ENCODE measurements at places on chromosomes 4 and X.

- DNase-seq: peak; percentile 74
These were observed 895 bp downstream of the ADGRL3 start for GRCh38 chr4:61200916-61201526.

- no peak for DNase-seq
These were observed 17.1 kb downstream of the BEND2 start for GRCh38 chrX:18203631-18204030.

DNA sequence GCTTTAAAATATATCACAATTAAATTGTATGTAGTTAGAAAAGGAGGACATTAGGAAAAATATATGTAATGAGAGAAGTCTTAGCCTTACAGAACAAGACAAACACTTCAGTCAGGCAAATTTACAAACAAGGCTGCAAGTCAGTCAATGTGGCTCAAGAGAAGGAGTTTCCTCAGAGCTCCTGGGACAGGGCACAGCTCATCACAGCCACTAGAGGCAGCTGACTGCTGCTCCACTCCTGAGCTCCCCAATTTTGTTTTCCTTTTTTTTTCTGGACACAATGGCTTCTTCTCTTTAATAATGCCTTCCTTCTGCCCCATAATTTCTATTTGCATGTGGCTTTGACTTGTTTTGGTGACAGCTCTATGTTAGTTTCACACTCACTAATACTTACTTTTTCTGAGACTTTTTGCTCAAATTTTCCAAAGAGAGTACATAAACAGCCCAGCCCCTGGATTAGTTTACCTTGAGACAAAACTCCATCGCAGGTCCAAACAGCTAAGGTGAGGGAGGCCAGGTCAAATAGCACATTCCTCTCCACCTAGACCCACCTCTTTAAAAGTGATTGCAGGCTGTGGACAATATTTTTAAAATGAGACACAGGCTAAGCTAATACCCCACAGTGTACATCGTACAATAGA is 850.4 kb upstream of the FRG1 start:
- DNase-seq: peak; percentile 0

- DNase-seq: no peak
These were observed 13.2 kb downstream of the C4orf54 start for GRCh38 chr4:99644453-99644852.

DNA sequence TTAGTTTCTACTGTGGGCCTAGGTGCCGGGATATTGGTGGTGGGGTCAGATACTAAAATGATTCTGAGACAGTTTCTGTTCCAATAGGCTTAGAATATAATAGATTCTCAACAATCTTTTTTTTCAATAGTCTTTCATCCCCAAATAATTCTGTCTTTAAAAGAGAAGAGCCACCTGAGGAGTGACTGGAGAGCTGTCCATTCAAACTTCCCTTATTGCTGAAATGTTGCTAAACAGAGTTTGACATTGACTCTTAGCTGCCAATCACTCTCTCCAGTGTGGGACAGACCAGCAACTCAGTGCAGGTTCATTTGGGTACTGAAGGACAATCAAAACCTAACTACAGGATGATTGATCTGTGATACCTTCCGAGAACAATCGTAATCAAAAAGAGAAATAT is 12.4 kb upstream of the ADH7 start:
- no peak for DNase-seq

- no peak for DNase-seq
These were observed 171.2 kb upstream of the IL15 start for GRCh38 chr4:141465171-141465570.

GRCh38 chr4:27024805-27025204 is 164.2 kb downstream of the STIM2 start:
- DNase-seq: no peak

GRCh38 chr4:12487000-12487399 is 997.1 kb downstream of the RAB28 start:
- no peak for DNase-seq

DNA sequence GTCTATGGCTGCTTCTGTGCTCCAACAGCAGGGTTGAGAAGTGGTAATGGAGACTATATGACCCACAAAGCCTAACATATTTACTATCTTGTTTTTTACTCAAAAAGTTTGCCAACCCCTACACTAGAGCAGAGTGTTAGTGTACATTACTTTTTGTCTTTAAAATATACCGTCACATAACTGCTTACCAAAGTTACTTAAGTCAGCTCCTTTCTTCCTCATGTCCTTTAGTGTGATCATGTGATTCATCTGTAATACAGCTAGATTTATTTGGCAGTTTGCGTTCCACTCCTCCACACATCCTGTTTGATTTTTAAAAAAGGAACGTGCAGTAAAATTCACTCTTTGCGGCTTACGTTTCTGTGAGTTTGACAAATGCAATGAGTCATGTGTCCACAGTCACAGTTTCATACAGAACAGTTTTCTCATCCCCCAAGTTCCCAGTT is 162.4 kb upstream of the GPRIN3 start:
- no peak for DNase-seq

GRCh38 chrX:9518051-9518450 is 53.2 kb downstream of the TBL1X start:
- DNase-seq: no peak

- no peak for DNase-seq
These were observed 89.5 kb downstream of the UGT8 start for GRCh38 chr4:114688059-114688458.

DNA sequence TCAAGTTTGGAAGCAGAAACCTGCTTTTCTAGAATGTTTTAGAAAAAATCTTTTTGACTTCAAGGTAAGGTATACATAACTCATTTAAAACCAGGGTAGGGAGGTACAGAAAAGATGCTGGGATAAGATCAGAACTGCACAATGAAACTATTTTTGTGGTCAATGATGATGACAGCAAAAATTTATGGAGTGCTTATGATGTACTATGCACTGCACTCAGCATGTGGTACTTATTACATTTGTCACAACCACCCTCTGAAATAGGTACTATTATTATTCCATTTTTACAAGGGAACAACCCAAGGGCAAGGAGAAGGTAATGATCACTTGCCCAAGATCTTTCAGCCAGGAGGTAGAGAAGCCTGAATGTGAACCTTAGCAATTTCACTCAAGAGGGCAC is 8.0 kb downstream of the GPM6B start:
- DNase-seq: no peak

- no peak for DNase-seq
These were observed 663.2 kb upstream of the HTR2C start for GRCh38 chrX:113920661-113921060.

GRCh38 chr4:18666322-18666721 is 644.8 kb upstream of the LCORL start:
- DNase-seq: no peak

- DNase-seq: no peak
These were observed 482.8 kb upstream of the FAM241A start for GRCh38 chr4:111662496-111662895.

DNA sequence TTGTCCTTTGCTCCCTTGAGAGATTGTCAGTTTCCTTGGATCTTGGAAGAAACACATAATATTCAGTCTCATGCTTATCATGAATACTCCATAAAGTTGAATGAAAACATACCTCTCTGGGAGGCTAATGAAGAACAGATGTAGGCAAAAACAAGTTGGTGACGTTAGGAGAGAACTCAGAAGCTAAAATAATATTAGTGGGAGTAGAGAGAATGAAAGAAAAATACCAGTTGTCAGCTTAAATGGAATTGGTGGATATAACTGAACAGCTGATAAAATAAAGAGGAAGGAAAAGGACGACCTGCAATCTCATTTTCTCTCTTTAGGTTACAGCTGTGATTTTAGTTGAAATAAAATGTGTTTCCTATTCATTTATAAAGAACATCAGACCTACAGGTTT is 124.8 kb downstream of the SNCA start:
- no peak for DNase-seq

GRCh38 chr4:3440979-3441500 is 728 bp upstream of the HGFAC start:
- no peak for DNase-seq

GRCh38 chr4:189050643-189051042 is 890.0 kb upstream of the FRG1 start:
- DNase-seq: peak; percentile 23

DNA sequence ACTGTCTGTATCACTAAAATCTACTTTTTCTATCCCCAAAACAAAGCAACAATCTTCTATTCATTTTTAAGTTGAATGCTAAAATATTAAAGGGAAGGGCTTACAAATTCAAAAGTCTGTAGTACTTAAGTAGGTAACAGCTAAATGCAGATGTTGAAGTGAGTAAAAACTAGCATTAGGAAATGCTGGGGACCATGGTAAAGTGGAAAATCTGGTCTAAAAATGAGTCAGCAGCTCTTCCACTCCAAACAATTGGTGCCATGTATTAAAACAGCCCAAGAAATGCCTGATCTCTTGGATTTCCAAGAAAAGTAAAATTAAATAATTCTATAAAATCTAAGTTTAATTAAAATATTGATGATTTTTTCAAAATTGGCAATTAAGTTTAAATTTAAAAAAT is 73.3 kb upstream of the PPP3CA start:
- DNase-seq: no peak

DNA sequence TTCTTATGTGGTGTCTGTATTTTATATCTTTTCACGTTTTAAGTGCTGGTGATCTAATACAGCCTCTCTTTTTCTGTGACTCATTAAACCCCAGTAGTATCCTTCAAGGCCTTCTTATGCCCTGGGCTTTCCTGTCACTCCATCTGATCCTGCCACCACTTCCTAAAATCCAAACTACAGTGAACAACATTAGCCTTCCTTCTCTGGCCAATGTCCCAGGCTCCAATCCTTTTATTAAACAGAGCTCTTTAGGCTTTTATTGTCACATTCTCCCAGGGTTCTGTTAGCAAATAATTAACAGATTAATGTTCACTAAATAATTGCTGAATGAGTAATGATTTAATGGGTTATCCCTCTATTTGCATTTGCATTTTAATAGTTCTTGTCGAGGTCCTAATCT is 47.9 kb upstream of the ITM2A start:
- no peak for DNase-seq

DNA sequence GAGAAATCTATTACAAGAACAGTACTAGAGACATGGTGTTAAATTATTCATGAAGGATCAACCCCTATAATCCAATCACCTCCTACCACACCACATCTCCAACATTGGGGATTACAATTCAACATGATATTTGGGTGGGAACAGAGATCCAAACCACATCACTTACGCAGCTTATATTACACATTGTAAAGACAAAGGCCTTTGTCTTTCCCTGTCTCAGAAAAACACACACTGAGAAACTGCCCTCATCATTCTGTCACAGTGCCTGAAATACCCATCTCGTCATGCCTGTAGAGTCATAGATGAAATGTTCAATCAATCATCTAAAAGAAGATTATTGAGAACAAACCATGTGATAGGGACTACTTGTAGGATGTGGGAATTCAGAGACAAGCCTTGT is 558.8 kb upstream of the GRIA3 start:
- no peak for DNase-seq

GRCh38 chr4:1057403-1057745 is 45.9 kb downstream of the FGFRL1 start:
- no peak for DNase-seq

DNA sequence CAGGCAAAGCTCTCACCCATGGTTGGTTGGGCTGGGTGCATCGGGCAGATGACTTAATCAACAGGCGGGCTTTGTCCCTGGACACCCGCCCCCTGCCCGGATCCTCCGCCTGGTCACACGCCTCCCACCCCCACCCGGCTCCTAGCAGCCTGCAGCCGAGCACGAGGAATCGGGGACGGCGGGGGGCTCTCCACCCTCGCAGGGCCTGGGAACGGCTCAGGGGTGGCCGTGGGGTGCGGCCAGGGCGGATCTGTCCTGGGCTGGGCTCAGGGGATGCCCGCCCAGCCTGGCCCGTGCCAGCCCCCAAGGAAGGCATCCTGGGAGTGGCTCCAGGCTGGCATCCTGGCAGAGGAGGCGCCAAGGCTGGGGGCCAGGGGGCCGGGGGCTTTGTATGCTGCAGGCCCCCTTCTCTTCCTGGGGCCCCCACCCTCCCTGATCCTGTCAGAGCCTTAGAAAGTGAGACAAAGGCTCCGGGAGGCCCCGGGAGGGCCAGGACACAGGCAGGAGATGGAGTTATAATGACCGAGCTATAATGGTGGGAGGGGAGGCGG is 32.5 kb upstream of the FGFR3 start:
- no peak for DNase-seq

GRCh38 chrX:72470532-72471223 is 102.0 kb downstream of the HDAC8 start:
- no peak for DNase-seq

GRCh38 chrX:47595716-47596251 is 13.5 kb downstream of the TIMP1 start:
- no peak for DNase-seq

- no peak for DNase-seq
These were observed 248.7 kb downstream of the FMR1NB start for GRCh38 chrX:148229801-148230303.

GRCh38 chr4:180423712-180424057 is 1819.5 kb upstream of the TENM3 start:
- no peak for DNase-seq

DNA sequence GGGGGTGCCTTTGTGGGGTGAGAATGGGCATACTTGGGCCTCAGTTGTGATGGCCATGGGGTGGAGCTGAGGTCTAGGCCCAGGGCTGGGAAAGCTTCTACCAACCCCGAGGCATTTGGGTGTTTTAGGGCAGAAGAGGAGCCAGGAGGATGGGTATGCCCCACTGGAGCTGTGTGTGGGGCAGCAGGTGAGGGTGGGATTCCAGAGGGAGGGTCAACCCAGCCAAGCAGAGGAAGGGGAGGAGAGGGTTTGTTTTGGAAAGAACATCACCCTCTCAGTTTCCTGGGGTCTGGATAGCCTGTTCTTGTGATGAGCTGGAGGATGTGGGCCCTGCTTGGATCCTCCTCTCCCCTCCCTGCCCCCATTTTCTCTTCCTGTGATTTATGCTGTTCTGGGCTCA is 620 bp downstream of the IL9R start:
- DNase-seq: no peak

DNA sequence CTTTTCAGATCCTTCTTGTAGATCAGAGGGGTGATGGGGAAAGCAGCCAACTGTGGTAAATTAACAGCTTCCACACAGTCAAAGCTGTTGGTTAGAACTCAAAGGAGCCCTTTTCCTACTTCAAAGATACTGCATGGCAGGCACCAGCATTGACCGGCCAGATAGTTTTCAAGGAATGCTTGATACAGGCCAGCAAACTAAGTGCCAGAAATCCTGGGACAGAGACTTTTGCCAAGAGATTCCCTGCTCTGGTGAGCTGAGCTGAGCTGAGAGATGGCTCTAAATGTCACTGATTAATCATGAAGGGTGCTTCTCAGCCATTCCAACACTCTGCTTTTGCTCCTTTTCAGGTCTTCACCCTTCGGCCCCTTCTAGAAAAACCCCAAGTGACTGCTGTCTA is 131.6 kb upstream of the MED14 start:
- no peak for DNase-seq

DNA sequence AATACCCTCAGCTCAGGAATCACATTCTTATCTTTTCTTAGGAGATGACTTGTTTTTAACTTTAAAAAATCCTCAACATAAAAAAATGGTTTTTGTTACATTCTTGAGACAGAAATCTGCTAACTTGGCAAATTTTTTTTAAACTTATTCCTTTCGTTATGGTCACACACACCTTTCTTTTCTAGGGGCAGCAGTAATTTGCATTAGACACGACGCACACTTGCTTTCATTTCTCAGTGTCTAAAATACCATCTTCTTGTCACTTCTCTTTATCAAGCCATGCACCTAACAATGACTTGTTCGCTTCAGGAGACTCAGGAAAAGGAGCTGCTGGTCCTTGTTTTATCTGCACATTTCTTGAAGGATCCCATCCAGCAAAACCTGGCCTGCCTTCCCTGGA is 112.6 kb upstream of the TBL1X start:
- no peak for DNase-seq

GRCh38 chr4:7587433-7588405 is 153.0 kb upstream of the PSAPL1 start:
- no peak for DNase-seq

- DNase-seq: no peak
These were observed 1136.6 kb downstream of the FAT4 start for GRCh38 chr4:126451237-126451873.
